ENCODE measurements at places on chromosomes 16 and 17. TPM values are rescaled to one million over a fixed set of nuclear protein-coding genes. Genes with fewer than 3 reads are reported as not detected.

- DNase-seq = no peak
These were observed 163.1 kb upstream of the NOL11 start for GRCh38 chr17:67554634-67555033.

- DNase-seq = no peak
These were observed 15.1 kb upstream of the PLEKHG4 start for GRCh38 chr16:67264277-67264676.

GRCh38 chr16:79083508-79084299 is 516.8 kb downstream of the MAF start:
- DNase-seq = no peak

DNA sequence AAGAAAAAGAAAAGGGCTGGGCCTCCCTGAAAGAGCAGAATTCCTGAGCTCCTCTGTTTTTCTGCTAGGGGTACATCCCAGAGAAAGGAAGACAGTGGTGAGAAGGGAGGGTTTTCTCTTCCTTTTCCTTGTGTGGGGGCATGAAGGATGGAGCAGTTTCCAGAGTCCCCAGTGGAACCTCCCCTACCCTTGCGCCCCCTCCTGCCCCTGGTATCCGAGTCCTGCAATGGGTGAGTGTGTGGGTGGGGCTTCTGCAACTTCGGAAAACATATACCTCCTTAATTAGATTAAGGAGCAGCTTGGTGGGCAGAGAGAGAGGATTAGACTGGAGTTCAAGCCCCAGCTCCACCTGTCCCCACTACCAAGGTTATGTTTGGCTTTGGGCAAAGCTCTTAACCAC is 5.4 kb upstream of the GIP start:
- DNase-seq = no peak

DNA sequence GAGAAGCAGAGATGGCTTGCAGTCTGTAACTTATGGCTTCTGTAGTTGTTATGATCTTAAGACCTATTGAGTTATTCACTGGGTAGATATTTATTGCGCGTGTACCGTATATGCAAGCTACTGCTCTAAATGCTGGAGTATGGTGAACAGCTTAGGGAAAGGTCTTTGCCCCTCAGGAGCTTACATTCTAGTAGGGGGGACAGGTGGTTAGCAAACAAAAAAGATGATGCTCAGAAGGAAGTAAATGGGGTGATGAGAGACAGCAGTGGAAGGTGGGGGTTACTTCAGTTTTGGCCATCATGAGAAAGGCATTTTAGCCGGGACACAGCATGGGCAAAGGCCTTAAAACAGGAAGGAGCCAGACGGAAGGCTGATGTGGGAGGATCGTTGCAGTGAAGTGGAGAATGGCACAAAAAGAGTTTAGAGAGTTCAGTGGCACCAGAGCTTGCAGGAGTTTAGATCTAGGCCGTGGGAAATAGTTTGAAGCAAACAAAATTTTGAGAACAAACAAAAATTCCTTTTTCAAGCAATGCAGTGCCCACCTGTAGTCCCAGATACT is 2.1 kb downstream of the ARMC7 start:
- DNase-seq = no peak

- DNase-seq = no peak
These were observed 3.3 kb downstream of the PRSS53 start for GRCh38 chr16:31085411-31085810.

DNA sequence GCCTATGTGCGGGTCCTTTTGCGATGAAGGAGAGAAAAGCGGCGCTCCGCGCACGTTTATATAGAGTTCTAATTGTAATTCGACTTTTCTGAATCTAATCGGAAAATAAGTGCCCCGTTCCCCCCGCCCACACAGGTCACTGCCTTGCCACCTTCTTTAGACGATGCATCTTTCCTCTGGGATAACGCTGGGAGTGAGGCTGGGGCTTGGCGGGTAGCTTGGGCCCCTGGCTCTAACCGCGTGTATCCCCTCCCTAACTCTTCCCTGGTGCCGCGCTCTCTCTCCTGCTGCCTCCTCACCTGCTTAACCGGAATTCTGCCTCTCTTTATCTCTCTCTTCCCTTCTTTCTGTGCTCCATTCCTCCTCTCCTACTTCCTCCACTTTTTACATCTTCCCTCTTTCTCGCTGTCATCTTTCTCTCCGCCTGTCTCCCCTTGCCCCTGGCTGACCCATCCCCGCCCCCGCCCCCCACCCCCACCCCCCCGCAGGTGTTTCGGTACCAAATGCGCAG is 2.6 kb downstream of the LHX1 start:
- peak; percentile 73 for DNase-seq

DNA sequence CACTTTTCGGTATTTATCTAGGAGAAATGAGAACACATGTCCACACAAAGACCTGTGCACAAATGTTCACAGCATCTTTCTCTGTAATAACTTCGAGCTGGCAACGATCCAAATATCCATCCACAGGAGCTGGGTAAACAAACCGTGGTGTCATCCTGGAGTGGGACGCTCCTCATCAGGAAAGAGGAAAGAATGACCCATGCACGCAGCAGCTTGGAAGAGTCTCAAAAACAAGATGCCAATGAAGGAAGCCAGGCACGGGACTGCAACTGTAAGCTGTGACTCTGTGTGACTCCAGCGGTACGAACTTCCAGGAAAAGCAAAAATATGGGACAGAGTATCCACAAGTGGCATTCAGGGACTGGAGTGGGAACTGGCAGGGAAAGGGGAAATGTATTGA is 36.7 kb upstream of the CIBAR2 start:
- DNase-seq = no peak

GRCh38 chr17:75940727-75941441 is at the start of gene FBF1:
Gene FBF1 (minus strand): TSS chr17:75941042. CDS start chr17:75938149, 2,893 bp downstream.
- DNase-seq = peak; percentile 98

DNA sequence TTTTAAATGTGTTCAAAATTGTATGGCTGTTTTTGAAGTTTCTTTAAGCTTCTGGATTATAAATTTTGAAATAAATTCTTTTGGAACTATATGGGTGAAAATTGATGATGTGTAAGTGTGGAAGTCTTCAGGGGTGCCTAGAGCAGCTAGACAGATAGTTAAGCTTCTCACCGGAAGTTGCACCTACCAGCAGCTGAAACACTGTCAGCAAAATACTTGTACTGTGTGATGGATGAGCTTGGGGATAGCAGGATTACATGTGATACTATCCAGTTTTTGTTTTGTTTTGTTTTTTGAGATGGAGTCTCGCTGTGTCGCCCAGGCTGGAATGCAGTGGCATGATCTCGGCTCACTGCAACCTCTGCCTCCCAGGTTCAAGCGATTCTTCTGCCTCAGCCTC is 19.7 kb downstream of the RBL2 start:
- no peak for DNase-seq

DNA sequence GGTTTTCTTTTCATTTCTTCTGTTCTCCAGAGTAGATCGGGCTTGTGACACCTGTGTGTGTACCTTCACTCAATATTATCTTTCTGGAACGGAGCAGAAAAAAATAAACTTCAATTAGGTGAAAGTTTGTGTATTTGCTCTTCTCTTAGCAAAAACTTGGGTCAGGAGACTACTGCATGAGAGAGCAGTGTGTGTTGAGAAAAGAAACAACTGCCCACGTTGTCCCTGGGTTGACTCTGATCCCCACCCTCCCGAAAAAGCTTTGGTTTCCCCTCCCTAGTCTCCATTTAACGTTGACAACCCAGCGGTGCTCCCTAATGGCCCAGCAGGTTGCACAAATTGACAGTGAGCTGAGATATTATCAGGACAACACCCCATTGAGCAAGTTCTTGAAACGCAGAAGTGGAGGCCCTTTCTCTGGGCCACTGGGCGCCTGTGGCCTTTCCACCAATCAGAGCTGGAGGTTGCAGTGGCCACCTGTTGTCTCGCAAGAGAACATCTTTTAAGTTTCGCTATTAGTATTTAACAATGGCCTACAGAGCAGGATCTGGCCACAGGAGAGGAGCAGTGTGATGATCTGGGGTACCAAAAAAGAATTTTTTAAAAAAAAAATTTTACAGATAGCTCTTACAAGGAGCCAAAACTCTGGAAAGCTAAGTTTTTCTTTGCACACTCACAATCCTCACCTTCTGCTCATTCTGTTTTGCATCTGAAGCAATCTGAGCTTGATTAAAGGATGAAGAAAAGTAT is 1.5 kb upstream of the TOX3 start:
- DNase-seq = no peak

DNA sequence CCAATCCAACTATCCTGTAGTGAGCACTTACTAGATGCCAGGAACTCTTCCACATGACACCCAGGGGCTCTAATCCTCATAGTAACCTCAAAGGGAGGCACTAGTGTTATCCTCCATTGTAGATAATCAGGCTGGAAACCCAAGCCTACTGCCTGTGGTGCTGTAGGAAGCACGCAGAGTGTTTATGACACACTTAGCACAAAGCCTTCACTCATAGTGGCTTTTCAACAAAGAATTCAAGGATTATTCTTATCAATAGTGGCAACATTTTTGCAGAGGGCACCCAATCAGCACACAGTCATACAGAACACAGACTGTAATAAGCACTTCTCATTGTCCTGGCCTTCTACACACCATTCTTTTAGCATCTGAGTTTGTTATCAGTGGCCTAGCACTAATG is 18.5 kb upstream of the SOX9 start:
- no peak for DNase-seq

DNA sequence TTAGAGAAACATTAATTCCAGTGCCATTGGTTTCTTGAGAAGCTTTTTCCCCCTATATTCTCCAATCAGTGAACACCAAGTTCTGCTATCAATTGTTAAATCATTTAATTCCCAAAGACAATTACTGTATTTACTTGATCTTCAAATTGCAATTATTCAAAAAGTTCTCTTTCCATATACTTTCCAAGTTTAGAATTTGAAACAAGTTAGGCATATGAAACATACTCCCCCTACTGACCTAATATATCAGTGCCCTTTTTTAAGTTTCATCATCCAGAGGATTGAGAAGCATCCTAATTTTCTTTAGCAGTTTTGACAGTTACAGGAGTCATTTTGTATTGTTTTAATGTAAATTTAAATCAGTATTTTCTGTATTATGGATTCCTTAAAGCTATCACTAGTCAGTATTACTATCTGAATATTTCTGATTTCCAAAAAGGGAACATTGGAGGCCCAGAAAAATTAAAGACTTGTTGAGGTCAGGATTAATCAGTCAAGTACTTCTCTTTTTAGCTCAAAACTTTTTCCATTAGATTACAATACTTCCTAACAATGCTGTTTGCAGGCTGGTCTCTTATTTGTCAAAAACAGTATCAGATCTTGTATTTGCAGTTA is 16.3 kb downstream of the MEIOC start:
- DNase-seq = no peak

DNA sequence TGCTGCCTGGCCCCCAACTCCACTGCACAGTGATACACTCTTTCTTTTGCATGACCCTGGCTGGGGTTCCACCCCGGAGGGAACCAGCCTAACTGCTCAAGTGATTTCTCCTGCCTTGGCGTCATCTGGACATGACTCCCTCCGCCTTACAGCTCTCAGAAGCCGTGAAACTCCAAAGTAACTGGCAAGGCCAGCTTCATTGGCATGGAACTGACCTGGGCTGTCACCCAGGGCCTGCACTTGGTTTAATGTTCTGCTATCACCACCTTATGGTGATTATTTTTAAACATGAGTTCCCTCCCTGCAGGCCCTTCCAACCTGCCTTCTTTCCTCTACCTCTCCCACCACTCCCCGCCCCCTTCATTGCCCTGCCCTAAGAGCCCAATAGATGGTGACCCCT is 139.7 kb upstream of the CDH5 start:
- no peak for DNase-seq

DNA sequence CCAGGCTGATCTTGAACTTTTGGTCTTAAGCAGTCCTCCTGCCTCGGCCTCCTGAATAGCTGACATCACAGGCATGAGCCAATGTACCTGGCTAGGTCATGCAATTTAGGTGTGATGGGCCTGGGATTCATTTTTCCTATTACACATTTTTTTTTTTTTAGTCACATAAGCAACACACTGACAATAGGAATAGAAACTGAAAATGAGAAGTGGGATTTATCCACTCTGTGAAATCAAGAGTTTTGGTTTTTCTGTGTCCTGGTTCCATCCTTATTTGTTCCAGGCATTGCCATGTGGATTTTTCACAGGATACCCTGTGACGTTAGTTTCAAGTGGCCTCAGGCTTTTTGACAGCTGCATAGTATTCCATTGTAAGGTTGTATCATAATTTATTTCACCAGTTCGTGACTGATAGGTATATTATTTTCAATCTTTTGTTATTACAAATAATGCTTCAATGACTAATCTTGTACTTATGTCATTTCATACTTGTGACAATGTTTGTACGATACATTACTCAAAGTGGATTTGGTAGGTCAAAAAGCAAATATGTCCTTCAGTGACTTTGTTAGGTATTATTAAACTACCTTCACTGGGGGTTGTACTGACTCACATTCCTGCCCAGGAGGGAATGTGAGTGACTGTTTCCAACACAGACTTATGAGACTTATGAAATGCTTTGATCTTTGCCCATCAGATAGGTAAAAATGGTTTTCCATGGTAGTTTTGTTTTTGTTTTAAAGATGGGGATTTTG is 10.6 kb downstream of the ADCY7 start:
- DNase-seq = no peak

DNA sequence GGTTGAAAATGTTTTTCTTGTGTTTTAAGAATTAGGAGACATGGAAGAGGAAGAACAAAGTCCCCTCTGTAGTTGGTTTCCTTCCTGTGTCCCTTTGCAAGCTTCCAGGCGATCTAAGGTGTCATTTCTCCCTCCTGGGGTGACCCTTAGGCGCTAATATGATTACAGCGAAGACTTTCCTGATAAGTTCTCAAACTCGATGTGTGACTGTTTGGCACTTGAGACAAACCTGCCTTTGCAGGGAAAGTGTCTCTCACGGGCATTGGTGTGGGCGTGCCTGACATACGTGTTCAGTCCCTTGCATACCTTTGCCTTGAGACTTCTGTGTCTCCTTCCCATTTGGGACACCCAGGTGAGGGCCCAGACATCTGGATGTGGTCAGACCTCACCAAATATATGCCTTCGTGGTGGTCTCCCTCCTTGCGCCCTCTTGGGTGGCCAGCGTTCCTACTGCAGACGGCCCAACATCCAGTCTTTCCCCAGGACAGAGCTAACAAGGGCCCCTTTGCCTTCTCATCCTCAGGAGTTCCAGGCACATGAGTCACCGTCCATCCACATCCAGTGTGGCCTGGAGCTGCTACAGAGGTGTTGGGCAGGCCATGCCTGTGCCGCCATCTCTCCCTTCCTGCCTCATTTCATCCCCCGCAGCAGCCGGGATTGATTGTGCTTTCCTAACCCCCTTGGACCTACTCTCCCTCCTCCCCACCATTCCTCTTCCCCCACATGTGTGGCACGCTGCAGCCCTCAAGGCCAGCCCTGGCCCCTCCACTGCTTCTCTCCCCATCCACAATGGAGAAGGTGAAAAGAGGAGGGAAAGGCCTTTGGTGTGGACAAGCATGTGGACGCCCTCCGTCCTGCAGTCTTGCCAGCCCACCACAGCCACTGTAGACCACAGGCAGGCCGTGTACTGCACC is 3.1 kb upstream of the JPT2 start:
- DNase-seq = no peak

Gene C17orf78
- not detected for total RNA-seq

Gene DCAF7
- total RNA-seq = 49.6 TPM

Gene ARSG
- total RNA-seq = 4.3 TPM

Gene METTL2A
- 17.4 TPM for total RNA-seq

Gene MEIOC
- not detected for total RNA-seq

Gene ZDHHC1
- 9.5 TPM for total RNA-seq

Gene NME1
- 118 TPM for total RNA-seq

Gene RHBDF1
- 30.0 TPM for total RNA-seq
